Fibroblast of lung (primary cell): ENCODE measurements at places on chromosomes 12 and 14. TPM values are rescaled to one million over a fixed set of nuclear protein-coding genes. Genes with fewer than 3 reads are reported as not detected.

COX8C gene
- 0.33 TPM in 1 of 2 replicates, not detected in the other for total RNA-seq

IFT43 gene
- total RNA-seq = 28.8 and 35.2 TPM in 2 replicates

OAS3 gene
- total RNA-seq = 2.6 and 3.5 TPM in 2 replicates

ITFG2 gene
- total RNA-seq = 11.0 and 13.5 TPM in 2 replicates

RASSF9 gene
- total RNA-seq = 0.33 and 0.77 TPM in 2 replicates

BTBD6 gene
- 39.5 and 49.9 TPM in 2 replicates for total RNA-seq

- H3K27ac ChIP-seq = no peak overlapping the region
- H3K4me3 ChIP-seq = no peak overlapping the region
- no peaks in the 10 kb centered on the region for H3K36me3 ChIP-seq
Measured at GRCh38 chr14:88323523-88324199, 592 bp upstream of the KCNK10 start.

DNA sequence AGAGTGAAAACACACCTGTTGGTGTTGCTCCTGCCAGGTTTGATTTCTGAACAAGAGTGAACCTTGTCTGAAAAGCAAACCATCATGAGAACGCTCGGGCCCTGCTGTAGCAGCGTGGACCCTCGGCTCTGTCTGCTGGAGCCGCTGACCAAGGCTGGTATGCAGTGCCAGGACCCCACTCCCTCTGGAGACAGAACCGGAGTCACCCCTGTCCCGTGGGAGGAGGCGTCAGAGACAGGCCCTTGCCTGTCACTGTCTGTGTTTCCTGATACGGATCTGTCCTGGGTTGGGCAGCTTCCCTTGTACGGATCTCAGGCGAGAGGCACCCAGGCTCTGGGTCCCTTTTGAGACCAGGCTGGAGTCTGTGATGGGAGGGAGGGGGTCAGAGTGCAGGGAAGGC lies 111.6 kb downstream of the ADGRD1 start:
- no peak overlapping the region for H3K4me3 ChIP-seq
- H3K36me3 ChIP-seq = no peaks in the 10 kb centered on the region
- no peaks in the 10 kb centered on the region for H3K27me3 ChIP-seq
- no peaks in the 10 kb centered on the region for H3K4me1 ChIP-seq
- H3K27ac ChIP-seq = no peak overlapping the region
- DNase-seq = no peak

DNA sequence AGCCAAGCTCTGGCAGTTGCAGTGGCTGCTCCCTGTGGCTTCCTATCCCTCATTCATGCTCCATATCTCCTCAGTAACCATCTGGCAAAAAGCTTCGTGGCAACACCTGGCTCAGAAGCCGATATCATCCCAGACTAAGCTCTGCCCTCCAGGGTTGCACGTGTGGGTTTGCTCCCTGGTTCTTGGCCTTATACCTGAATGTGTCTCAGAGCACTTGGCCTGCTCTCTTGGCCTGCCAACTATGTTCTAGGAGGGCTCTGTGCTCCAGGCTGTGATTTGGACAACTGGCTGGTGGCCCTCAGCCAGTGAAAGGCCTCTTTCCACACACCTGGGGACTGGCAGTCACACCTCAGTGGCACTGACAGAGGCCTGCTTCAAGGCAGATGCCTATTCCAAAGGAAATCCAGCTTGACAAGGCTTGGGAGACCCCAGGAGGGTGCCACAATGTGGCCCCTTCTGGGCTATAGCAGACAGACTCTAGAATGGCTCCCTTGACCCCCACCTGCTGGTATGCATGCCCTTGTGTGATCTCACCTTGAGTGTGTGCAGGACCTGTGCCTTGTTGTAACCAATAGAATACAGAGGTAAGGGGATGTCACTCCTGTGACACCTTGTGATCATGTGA lies 10.5 kb downstream of the PLD4 start:
- no peaks in the 10 kb centered on the region for H3K4me1 ChIP-seq
- DNase-seq = no peak
- no peaks in the 10 kb centered on the region for H3K36me3 ChIP-seq
- peaks cover 18% of the 10 kb centered on the region for H3K27me3 ChIP-seq
- H3K27ac ChIP-seq = no peak overlapping the region
- no peak overlapping the region for H3K4me3 ChIP-seq

- peaks cover 12% of the 10 kb centered on the region for H3K4me1 ChIP-seq
- H3K4me3 ChIP-seq = no peak overlapping the region
- H3K27ac ChIP-seq = no peak overlapping the region
- H3K36me3 ChIP-seq = peaks cover 2% of the 10 kb centered on the region
Measured at GRCh38 chr14:75459099-75459741, 31.4 kb downstream of the JDP2 start.

DNA sequence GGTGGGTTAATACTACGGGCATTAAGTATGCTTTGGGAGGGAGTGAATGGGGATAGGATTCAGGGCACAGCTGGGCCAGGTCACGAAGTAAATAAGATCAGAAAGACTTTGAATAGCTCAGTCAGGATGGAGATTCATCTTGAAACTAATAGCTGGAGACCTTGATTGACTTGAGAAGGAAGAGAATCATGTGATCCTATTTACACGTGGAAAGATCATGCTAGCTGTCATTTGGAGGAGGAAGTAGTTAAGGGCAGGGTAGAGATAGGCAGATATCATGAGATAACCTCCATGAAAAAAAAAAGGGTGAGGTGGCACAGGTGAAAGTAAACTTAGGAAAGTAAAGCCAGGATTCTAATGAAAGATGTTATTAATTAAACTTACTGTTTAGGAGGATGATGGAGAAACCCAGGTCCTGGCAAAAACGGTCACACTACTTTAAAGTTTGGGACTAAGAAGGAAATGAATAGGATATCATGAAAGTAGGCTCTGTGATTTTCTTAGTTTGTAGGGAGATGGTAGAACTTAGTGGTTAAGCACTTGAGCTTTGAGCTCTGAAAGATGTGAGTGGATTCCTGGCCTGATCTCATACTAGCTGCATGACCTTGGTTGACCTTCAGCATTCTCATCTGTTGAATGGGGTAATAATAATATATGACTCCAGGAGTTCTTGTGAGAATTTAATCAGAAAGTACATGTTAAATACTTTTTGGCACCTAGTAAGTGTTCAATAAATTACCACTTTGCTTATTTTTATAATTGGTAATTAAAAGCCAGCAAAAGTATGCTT lies 439.0 kb downstream of the NRXN3 start:
- DNase-seq = no peak
- H3K4me1 ChIP-seq = peaks cover 3% of the 10 kb centered on the region
- no peaks in the 10 kb centered on the region for H3K27me3 ChIP-seq
- H3K36me3 ChIP-seq = no peaks in the 10 kb centered on the region
- no peak overlapping the region for H3K27ac ChIP-seq
- H3K4me3 ChIP-seq = no peak overlapping the region

DNA sequence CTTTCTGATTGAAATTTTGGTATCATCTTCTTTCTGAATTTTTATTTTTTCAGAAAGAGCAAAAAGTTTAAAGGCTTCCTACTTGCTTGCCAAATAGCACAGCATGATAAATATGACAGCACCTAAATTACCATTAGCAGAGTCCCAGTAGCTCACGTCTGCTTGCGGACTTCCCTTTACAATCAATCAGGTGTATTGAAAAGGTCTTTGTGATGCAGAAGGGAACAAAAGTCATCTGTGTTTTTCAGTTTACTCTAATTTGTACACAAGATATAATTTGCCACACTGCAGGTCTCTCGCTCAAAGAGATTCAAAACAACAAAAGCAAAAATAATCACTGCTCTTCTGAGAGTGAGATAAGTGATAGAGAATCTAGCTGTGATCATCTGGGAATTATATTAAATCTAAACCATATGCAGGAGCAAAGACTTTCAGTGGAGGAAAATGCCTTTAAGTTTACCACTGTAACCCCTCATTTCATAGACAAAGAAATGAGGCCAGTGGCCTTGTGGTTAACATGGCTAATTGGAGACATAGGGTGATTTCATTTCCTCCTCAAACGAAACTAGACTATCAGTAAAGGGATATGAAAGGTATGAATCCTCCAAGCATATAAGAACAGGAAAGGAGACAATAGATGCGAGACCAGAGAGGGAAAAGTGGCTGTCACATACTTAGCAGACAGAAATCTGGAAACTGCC lies 240.8 kb upstream of the TMPO start:
- no peak overlapping the region for H3K27ac ChIP-seq
- no peak for DNase-seq
- H3K4me1 ChIP-seq = no peaks in the 10 kb centered on the region
- H3K36me3 ChIP-seq = no peaks in the 10 kb centered on the region
- no peaks in the 10 kb centered on the region for H3K27me3 ChIP-seq

DNA sequence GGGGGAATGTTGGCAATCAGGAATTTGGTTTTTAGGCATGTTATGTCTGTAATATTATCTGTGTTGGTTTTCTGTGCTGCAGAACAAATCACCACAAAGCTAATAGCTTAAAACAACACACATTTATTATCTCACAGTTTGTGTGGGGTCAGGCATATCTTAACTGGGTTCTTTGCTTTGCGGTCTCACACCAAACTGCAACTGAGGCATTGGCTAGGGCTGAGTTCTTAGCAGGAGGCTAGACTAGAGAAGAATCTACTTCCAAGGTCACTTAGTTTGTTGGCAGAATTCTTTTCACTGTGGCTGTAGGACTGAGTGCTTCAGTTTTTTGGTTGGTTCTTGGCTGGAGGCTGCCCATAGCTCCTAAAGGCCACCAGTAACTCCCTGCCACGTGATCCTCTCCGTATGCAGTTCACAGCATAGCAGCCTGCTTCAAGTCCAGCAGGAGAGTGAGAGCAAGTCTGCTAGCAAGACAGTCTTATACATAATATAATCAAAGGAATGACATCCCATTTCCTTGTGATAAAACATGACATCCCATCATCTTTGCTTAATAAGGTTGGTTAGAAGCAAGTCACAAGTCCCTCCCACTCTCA lies 21.6 kb downstream of the ATF1 start:
- peaks cover 17% of the 10 kb centered on the region for H3K4me1 ChIP-seq
- DNase-seq = peak; percentile 21
- H3K36me3 ChIP-seq = no peaks in the 10 kb centered on the region
- H3K27ac ChIP-seq = peak overlapping the region; percentile 68

DNA sequence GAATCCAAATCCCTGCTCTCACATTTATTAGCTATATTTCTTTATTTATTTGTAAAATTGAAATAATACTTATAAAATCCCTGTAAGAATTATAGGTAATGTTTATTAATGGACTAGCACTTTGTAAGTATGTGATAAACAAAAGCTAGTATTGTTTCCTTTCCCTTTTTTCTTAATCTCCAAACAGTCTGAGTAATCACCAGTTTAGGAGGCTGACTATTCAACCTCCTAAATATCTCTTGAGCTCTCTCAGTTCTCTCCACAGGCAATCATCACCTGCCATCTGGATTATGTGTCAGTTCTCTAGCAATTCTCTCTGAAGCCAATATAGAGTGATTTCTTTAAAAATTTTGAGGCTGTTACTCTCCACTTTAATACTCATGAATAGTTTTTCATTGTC lies 9.2 kb upstream of the LYZ start:
- DNase-seq = no peak
- no peaks in the 10 kb centered on the region for H3K4me1 ChIP-seq
- H3K27me3 ChIP-seq = peaks cover 10% of the 10 kb centered on the region

DNA sequence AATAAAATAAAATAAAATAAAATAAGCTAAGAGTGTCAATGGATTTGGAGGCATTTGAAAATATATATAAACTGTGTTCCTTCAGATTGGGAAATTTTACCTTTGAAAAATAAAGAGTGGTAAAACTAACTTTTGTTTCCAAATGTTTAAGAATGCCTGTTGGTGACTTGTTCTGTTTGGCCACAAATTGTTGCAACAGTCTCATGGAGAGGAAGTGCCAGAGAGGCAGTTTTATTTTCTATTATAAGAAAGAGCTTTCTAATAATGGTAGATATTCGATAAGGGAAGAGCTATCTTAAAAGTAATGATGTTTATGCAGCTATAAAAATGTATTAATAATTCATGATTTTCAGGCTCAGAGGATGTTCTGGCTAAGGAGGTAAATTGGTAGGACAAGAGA lies 68.8 kb upstream of the MDGA2 start:
- H3K4me1 ChIP-seq = no peaks in the 10 kb centered on the region
- H3K27ac ChIP-seq = no peak overlapping the region
- no peaks in the 10 kb centered on the region for H3K27me3 ChIP-seq

GRCh38 chr12:4829161-4829792 lies 80.4 kb upstream of the KCNA1 start:
- no peaks in the 10 kb centered on the region for H3K27me3 ChIP-seq
- H3K36me3 ChIP-seq = no peaks in the 10 kb centered on the region
- DNase-seq = no peak
- no peak overlapping the region for H3K4me3 ChIP-seq
- no peaks in the 10 kb centered on the region for H3K4me1 ChIP-seq

- peaks cover 2% of the 10 kb centered on the region for H3K4me1 ChIP-seq
- no peak for DNase-seq
- H3K36me3 ChIP-seq = no peaks in the 10 kb centered on the region
- no peaks in the 10 kb centered on the region for H3K27me3 ChIP-seq
- no peak overlapping the region for H3K4me3 ChIP-seq
Measured at GRCh38 chr12:68785358-68785757, 22.6 kb upstream of the MDM2 start.

- H3K4me3 ChIP-seq = no peak overlapping the region
- H3K4me1 ChIP-seq = no peaks in the 10 kb centered on the region
- H3K27me3 ChIP-seq = no peaks in the 10 kb centered on the region
- H3K36me3 ChIP-seq = no peaks in the 10 kb centered on the region
Measured at GRCh38 chr12:82609234-82609914, 77.3 kb upstream of the TMTC2 start.

DNA sequence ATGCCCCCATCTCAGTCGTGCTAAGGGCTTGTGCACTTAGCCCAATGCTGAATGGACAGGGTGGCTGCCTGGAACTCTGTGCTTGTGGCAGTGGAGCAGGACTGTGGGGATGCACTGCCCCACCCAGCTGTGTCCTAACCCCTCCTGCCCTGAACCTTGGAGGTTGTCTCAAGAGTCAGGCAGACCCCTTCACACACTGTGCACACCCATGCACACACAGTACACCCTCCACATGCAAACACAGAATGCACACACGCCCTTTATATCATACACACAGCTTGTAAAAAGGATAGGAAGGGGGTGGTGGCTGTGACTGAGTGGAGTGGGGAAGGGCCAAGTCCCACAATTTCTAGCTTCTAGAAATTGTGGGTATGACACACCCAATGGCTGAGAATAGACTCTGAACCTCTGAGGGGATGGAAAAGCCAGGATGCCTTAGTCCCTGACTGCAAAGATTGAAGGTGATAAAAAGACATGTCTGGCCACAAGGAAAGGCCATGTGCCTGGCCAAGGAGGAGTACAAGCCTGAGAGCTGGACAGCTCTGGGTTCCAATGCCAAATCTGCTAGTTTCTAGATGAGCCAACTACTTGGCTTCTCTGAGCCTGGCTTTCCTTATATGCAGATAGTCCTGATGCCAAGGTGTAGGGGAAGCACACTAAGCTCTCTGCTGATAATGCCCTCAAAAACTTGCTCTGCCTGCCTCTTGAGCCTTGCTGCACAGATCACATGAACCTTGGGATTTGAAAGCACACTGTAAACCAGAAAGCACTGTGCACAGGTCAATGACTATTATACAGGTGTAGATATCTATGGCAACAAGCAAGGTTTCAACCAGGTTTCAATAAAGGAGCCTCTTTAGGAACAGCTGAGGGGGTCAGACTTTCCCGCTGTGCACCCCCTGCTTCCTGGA lies 8.4 kb downstream of the KRT8 start:
- H3K27me3 ChIP-seq = peaks cover 2% of the 10 kb centered on the region
- no peak overlapping the region for H3K27ac ChIP-seq
- DNase-seq = no peak
- no peaks in the 10 kb centered on the region for H3K4me1 ChIP-seq
- no peaks in the 10 kb centered on the region for H3K36me3 ChIP-seq
- H3K4me3 ChIP-seq = no peak overlapping the region
